ENCODE measurements at places on chromosomes 2 and 18. TPM values are rescaled to one million over a fixed set of nuclear protein-coding genes. Genes with fewer than 3 reads are reported as not detected.

DNA sequence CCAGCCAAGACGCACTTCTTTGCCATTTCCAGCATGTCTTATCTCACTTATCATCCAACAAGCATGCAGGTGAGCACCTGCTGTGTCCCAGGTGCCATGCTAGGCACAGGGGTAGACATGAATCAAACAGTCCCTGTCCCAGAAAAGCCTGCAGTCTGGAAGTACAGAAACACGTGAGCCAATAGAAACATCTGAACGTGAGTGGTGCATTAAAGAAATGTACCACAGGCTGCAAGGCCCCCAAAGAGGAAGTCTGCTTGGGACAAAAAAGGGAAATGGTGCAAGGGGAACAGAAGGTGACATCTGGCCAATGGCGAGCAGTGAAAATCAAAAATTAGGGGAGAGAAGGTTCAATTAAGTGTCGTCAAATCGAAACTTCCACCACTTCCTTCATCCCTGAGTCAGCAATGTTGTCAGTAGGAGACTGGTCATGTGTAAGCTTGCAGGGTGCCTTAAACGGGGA is 17.6 kb upstream of the TMEM247 start:
- no peak for DNase-seq

- DNase-seq: no peak
Measured at GRCh38 chr2:181164699-181165098, 184.3 kb downstream of the UBE2E3 start.

DNA sequence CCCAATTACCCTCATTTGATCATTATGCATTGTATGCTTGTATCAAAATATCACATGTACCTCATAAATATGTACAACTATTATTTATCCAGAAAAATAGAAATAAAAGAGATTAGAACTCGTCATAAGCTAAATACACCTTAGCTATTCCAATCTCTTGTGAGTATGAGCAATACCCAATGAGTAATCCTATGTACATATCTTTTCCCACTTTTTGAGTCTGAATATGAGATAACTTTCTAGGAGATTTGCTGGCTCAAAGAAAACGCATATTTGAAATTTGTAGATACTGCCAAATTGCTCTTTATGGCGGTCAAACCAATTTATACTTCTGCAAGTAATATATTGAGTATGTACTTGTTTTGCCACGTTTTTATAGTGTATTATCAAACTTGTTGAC is 24.1 kb downstream of the PRKD3 start:
- DNase-seq: peak; percentile 34

- DNase-seq: no peak
Measured at GRCh38 chr18:61371111-61371510, 37.9 kb downstream of the CDH20 start.

GRCh38 chr2:167424221-167424620 is 535.9 kb downstream of the XIRP2 start:
- no peak for DNase-seq

DNA sequence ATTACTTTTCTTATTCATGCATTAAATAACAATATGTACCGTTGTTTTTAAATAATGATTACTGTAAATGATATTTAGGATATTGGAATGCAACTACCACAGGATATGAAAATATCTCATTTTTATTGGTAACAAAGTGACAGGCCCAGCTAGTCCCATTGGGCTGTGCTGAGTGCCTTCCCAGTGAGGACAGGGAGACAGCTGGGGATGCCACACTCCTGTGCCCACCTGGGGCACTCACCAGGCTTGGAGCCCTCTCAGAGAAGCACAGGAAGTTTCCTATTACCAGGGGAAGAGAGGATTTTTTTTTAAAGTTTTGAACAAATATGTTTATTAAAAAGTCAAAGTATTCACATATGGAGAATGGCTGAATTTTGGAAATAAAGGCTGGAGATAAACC is 48.9 kb downstream of the PARD6G start:
- DNase-seq: no peak

DNA sequence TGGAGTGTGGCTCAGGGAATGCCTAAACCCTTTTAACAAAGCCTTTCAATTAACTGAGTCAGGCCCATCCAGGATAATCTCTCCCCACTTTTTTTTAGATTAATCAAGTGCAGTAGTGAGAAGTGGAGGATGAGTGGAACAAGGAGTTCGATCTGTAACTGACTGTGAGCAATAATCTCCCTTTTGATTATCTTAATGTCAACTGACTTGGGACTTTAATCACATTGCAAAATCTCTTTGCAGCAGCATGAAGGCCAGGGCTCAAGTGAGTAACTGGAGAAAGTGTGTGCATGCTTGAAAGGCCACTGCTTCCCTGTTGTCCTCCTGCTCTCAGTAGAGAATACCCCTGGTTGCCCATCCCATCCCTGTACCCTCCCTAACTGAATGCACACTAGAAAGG is 32.1 kb upstream of the HS6ST1 start:
- DNase-seq: no peak

DNA sequence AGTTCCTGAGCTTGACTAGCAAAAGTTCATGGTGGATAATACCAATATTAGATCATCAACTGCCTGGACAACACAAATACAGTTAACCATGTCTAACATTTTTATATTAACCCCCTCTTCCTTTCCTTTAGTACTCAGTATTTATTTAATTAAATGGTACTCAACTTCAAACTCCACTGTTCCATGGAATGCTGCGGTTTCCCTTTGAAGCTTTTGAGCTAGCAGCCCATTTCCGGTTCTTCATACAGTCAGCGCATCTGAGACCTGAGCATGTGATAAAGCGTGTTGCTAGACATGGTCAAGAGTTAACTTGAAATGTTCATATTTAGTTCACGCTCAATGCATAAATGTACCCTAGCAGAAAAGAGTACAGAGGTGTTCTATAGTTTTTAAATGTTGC is 278.4 kb downstream of the ALPK2 start:
- DNase-seq: no peak

The TOGARAM2 gene
- total RNA-seq: under 0.01 TPM
